ENCODE measurements at places on chromosomes 6 and 20.

DNA sequence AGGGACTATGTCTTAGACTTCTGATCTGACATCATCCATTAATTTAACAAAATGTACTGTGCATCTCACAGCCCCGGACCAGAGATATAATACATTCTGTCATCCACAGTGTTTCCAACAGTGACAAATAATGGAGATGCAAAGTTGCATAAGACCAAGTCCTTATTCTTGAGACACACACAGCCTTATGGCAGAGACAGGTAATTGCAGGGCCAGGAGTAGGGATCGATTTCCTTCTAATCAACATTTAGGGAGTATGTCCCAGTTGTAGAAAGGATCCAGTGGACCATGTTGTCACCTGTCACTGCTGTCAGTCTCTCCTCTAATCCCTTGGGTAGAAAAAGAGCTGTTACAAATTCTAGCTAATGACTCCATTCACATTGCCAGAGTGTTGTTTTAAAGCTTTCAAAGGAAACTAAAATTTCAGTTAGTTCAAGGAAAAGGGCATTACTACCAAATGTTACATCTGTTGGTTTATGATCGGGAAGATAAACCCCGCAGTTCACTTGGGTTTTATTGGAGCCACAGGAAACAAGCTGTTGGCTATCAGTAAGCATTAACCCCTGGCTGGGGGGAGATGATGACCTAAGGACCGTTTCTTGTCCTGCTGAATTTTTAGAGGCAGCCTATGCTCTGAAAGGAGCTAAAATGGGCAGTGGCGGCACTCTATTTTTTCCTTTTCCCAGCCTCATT, 111.4 kb upstream of the ATXN1 start:
- DNase-seq: peak; percentile 35

DNA sequence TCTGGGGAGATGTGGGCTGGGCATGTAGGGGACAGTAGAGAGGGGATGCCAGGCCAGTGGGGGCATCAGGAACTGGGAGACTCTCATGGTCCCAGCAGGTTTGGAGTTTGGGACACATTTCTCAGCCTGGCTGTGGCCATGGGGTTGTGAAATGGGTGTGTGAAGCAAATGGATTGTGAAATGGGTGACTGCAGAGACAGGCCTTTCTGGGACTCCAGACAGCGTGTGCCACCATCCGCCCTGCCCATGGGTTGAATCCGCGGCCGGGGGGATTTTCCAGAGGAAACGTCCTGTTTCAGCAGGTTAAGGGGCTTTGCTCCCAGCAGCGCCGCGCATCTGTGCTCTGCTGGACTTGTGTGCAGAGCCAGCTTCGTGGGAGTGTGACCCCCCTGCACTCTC, 3.7 kb upstream of the PMEPA1 start:
- no peak for DNase-seq

DNA sequence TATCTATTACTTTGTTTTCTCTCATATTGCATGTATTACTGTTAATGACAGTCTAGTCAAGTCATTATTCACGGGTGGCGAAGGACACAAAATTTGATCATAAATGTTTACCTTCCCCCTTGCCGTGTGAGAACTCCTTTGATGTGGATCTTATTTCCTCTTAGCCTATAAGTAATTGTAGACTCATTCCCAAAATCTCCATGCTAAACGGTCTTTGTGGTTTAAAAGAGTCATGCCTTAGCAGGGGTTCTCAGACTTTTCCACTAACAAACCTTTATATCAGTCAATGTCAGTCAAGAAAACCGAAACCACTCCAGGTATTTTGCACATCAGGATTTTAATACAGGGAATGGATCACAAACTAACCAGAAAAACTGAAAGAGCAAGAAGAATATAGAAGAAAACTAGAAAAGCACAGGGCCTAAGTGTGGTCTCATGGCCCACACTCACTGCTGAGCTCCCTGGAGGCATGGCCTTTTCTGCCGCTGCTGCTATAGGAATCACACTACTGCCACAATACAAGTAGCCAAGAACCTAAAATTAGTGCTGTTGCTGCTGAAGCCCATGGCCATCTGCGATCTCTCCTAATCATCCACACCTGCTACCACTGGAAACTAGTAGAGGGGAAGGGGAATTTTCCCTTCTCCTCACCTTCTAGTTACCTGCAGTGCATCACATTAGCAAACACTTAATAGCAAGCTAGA, 186.0 kb upstream of the POU3F2 start:
- DNase-seq: no peak

- no peak for DNase-seq
These were observed 17.2 kb upstream of the QKI start for GRCh38 chr6:163397326-163397725.

DNA sequence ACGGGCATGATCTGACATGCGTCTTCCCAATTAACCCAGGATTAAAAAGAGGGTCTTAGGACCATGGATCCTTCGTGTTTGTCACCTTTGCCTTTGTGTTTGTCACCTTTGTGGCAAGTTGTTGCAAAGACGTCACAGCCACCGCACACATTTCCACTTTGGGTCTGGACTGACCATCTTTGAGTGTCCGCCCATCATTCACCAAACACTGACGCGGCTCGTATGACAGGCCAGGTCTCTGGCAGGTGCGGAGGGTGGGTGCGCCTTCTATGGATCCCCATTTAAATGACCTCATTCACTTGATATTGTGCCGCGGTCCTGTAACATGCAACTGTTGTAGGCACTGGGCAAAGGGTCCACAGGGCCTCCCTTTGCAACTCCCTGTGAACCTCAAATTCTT, 404.1 kb downstream of the TAF4 start:
- DNase-seq: no peak
